Non-pigmented ciliary epithelial cell (primary cell): ENCODE measurements at places on chromosomes 2 and 18.

GRCh38 chr2:190596993-190597392 lies 51.9 kb upstream of the NAB1 start:
- no peak for DNase-seq

DNA sequence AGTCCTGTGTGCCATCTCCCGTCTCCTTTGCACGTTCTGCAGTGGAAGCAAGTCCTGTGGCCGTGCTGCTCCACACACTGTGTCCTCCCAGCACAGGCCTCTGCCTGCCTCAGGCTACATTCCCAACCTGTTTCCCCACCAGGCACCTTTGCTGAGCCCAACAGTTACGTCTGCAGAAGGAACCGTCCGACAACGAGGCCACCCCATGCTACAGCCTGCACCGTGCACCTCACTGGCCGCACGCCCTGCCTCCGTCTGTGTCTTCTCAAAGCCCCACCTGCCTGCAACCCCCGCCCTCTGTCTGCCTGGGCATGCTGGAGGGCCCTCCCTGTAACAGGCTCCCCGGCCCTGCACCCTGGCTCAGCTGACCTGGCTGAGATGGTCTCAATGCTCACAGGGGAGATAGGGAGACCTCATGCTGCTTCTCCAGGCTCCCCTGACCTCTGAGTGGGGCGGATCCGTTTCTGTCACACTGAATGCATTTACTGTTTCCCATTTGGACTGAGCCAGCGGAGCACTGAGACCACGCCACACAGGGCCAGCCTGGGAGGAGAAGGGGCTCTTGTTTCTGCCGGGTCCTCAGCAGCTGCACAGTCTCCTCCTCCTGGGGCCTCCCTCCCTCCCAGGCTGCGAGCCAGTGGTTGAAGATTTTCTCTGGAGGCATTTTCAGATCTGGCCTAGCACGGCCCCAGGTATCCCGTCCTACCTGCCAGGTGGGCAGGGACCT lies 109.1 kb upstream of the OTOS start:
- DNase-seq: no peak

- no peak for DNase-seq
These were observed 7.2 kb upstream of the TSN start for GRCh38 chr2:121748202-121748601.

DNA sequence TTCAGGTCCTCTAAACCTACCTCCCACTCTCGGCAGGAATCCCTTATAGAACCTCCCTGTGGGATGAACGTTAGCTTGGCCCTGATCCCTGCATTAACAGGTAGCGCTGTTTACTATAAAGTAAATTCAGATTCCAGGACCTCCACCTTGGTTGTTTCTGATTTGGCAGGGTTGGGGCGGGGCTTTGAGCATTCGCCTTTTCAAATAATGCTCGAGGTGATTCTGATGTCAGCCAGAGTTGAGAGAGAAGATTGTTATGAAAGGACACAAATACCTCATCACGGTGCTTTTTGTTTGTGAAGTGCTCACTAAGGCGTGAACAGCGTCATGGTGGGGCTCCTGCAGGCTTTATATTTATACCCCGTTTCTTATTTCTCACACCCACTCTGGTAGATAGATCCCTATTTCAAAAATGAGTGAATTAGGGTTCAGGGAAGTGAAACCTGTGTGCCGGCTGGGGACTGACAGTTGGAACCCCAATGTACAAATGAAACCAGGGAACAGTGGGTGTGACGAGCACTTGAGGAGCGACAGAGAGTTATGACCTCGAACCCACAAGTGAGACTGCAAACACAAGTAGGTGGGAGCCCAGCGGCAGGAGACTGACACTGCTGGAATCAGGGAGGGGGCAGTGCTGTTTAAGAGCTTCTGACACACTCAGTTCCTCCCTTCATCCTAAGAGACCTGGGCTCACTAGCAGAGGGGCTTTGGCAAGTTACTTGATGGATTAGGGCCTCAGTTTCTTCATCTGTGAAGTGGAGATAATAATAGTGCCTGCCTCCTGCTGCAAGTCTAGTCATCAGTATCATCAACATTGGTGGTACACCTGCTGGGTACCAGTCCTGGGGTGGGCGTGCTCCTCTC lies 14.2 kb upstream of the CXCR4 start:
- DNase-seq: no peak

DNA sequence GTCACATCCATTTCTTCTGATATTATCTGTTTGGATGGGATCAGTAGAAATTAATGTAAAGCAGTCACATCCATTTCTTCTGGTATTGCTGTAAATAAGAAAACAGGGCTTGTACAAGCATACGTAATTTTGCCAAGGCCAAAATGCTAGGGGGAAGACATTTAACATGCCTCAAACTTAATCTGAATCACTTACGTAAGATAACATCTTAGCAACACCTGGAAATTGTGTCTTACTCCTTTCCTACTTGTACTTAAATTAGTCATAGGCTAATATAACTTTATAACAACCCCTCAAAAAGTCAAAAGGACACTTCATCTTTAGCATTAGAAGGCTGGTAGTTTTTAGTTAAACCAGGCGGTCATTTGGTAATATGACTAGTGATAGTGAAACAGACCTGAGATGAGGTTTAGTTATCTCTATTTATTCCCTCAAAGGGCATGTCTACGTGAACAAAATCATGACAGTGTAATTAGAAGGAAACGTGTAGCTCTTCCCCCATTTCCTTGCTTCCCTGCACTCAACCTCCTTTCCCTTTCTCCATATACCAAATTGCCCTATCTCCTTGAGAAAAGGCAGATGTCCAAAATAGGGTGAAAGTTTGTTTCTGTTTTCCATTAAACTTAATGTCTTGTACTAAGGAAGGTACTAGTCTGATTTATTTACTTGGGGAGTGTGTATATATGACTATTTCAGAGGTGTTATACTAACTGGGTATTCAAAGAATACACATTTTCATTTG lies 99.3 kb upstream of the FZD5 start:
- no peak for DNase-seq

- DNase-seq: peak; percentile 24
These were observed 189.5 kb downstream of the TFCP2L1 start for GRCh38 chr2:121095257-121096080.

GRCh38 chr2:146776596-146776995 lies 1068.2 kb upstream of the ACVR2A start:
- no peak for DNase-seq

- DNase-seq: no peak
These were observed 71.2 kb downstream of the TGFA start for GRCh38 chr2:70482401-70482800.

DNA sequence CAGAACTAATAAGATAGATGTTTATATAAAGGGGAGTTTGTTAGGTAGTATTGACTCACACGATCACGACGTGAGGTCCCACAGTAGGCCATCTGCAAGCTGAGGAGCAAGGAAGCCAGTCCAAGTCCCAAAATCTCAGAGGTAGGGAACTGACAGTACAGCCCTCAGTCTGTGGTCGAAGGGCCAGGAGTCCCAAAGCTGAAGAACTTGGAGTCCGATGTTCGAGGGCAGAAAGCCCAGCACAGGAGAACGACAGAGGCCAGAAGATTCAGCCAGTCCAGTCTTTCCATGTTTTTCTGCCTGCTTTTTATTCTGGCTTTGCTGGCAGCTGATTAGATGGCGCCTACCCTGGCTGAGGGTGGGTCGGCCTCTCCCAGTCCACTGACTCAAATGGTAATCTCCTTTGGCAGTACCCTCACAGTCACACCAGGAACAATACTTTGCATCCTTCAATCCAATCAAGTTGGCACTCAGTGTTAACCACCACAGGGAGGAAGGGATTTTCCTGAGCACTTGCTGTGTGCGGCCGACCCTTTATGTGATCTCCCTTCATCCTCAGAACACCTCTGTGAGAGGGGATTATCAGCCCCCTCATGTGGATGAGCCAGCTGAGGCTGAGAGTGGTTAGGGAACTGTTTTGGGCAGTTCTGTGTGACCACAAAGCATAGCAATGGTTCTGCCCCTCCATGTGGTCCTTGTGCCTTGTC lies 78.3 kb downstream of the RNF144A start:
- no peak for DNase-seq

GRCh38 chr18:47143899-47144485 lies 6.3 kb downstream of the HDHD2 start:
- DNase-seq: no peak

DNA sequence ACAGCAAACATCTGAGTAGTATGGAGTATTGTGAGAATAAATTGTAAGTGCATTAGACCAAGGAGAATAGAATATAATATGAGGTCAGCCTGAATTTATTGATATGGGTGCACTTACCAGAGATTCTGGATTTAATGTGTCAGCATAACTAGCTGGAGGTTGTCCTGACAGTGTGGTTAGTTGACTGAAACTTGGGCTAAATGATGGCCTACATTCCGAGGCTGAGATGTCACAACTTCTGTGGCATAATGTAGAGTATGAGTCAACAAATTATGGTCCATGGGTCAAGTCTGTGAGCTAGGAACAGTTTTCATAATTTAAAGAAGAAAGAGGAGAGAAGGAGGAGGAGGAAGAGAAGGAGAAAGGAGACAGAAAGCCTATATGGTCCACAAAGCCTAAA lies 127.6 kb downstream of the QPCT start:
- peak; percentile 47 for DNase-seq

GRCh38 chr2:127510073-127510472 lies 16.2 kb downstream of the IWS1 start:
- DNase-seq: no peak

- no peak for DNase-seq
These were observed 3.9 kb upstream of the DSEL start for GRCh38 chr18:67520351-67520921.

DNA sequence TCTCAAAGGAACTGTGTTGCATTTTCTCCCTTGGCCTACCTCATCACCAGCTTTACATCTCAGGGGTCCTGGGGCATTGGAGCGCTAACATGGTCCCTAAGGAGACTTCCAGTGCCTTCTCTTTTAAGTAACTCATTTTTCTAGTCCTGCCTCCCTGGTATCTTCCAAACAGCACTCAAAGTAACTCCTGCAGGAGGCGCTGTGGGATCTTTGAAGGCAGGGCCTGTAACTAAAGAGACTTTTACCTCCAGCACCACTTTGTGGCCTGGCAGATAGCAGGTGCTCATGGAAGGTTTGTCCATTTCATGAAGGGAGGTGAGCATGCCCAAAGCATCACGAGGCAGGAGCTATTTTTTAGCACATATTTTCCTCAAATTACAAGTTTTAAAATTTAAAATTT lies 411.0 kb upstream of the GYPC start:
- no peak for DNase-seq

DNA sequence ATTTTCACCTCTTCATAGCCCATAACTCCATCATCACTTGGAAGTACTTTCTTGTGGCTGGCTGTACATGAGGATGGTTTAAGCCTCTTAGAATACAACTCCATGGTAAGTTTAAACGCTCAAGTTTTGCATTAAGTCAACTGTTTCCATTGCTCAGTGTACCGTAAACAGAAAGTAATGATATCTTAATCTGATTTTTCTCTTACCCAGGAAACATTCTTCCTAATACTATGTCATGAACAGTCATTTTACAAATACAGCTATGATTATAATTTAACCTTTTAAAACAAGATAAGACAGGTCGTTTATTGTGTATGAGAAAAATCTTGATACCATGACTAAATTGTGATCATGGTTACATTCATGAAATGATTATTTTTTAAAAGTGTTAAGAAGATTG lies 11.6 kb upstream of the DYNC2LI1 start:
- peak; percentile 43 for DNase-seq

- DNase-seq: no peak
These were observed 24.2 kb downstream of the BCL11A start for GRCh38 chr2:60529136-60529784.

DNA sequence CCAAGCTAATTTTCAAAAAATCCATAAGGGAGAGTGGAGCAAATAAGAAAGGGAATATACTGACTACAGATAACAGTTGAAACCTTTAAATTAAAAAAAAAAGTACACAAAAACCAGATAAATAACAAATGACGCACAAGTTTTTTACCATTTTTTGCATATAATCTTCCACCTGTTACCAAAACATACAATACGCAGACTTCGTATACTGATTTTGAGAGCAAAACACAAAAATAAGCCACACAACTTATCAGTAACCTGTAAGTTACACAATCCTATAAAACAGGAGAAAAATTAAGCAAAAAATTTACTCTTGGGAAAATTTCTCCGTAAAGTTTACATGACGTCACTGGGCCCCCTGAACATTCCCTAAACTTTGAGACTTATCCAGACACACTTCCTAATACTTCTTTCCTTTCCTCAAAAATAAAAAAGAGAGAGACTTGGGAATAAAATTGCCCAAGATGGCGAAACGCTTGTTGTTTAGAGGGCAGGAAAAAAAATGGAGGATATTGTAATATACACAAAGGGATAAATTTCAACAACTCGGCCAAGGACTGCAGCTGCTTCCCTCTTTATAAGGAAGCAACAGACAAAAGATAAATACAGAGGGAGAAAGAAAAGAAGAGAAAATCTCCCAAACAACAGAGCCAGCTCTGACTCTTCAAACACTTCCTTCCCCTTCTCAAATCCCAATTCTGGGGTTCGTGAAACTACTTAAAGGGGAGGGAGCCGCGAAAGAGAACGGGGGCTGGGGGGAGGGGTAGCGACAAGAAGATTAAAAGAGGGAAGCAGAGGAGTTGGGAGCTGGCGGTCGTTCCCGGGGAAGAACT lies 1.6 kb downstream of the BAZ2B start:
- DNase-seq: no peak

DNA sequence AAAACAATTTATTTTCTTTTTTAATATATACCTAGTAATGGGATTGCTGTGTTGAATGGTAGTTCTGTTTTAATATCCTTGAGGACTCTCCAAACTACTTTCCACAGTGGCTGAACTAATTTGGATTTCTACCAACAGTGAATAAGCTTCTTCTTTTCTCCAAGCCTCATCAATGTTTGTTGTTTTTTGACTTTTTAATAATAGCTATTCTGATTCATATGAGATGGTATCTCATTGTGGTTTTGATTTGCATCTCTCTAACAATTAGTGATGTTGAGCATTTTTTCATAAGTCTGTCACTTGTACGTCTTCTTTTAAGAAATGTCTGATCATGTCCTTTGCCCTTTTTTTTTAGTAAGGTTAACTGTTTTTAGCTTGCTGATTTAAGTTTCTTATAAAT lies 863.3 kb downstream of the CNTNAP5 start:
- DNase-seq: no peak
